ENCODE measurements at places on chromosomes 12 and 14.

GRCh38 chr14:51545396-51545795, 106.3 kb upstream of the FRMD6 start:
- DNase-seq: no peak

- DNase-seq: no peak
These were observed 44.8 kb downstream of the ARHGAP5 start for GRCh38 chr14:32121948-32122347.

DNA sequence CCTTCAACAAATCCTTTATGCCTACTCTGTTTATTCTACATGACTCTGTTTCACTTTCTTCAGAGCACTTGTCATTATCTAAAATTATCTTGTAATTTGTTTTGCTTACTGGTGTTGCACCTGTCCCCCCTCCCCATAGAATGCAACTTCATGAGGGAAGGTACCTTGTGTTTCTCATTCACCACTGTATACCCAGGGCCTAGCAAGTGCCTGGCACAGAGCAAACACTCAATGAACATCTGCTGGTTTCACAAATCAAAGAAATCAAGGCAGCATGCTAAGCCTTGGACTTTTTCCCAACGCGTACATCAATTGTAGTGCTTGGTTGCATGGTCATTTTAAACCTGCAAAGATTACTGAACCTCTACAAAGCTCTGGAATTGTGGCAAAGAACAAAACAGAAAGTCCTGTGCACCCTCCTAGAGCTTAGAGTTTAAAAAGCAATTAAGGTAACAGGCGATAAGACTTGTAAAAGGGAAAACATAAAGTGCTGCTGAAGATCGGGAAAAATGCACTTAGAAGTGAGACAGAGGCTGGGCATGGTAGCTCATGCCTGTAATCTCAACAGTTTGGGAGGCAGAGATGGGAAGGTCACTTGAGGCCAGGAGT, 479.1 kb downstream of the MED13L start:
- DNase-seq: no peak

DNA sequence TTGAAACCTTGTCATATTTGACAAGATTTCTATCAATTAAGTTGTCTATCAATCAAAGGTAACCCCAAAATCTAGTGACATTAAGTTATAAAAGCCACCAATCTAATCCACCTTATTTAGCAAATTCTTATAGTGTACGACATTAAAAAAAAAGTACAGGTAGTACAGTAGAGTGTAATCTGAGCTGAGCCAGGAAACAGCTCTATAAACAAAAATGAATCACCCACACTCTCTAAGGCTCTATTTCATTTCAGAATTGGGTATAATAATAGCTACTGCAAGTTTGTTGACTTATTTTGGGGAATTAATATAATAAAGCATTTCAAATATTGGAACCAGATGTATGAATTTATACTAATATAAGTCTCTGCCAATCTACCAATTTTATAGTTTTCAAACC, 342.4 kb upstream of the FLRT2 start:
- DNase-seq: no peak

DNA sequence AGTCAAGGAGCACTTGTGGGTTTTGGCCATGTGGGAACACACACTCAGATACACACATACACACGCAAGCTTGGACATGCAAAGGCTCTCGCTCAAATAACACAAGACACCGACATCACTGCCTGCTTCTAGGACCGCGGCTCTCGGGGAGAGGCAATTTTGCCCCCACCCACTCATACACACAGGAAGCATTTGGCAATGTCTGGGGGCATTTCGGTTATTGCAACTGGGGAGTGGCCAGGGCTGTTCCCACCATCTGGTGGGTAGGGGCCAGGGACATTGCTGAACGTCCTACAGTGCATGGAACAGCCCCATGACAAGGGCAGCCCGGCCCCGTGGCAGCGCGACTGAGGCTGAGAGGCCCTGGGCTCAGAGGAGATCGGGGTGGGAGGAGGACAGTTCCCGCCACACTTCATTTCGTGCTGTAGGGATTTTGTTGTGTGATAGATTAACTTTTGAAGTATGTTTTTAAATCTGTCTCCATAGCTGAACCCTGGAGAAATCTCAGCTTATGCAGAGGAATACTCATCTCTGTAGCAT, 35.6 kb downstream of the RIMBP2 start:
- no peak for DNase-seq

- DNase-seq: no peak
These were observed 445.7 kb downstream of the TMTC2 start for GRCh38 chr12:83132360-83132759.

DNA sequence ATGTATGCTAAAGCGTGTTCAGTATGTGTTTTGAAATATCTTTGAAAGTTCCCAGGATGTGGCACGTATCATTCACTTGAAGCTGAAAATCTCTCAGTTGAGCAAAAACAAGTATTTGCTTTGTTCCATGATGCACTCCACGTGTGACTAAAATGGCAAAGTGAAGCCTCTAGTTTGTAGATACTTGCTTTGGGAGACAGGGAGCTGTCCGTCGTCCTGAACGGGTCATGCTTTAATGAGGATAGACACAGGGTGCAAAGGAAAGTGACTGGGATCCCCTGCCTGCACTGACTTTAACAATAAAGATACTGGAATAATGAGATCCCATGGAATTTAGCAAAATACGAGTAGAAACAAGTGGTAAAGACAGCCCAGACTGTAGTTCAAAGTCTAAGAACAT, 991.4 kb downstream of the NRXN3 start:
- no peak for DNase-seq

All from stimulated activated CD4-positive, alpha-beta T cell treated with anti-CD3 and anti-CD28 coated beads, TNF-alpha, amount 100 ng/mL, for 1 hour (primary cell).